ENCODE measurements at places on chromosomes 16 and 17.

- DNase-seq = no peak
These were observed 46.0 kb downstream of the CACNG1 start for GRCh38 chr17:67090341-67090740.

DNA sequence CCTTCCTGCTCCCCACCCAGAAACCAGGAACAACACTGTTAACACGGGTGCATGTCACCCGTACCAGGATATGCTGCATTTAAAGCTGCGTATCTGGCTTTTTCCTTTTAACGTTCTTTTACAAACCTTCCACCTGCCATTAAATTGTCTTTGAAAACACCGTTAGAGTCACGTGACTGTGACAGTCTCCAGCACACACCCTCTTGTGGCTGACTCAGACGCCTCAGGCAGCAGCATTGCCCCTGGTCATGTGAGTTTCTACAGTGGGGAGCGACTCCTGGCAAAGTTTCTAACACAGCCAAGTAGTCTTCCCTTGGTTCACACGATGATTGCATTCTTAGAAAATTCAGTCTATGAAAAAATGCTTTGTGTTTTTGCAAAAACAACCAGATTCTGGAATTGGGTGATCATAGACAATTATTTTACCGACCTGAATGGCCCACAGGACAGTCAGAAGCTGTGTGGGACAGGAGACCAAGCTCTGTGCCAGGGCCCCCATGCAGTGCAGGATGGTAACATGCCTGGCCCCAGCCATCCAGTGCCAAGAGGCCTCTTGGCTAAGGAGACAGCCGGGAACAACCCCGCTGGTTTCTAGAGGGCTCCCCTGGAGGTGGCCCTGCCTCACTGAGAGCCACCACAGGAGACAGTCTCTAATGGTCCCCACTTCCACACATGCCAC is 199.1 kb downstream of the KATNIP start:
- peak; percentile 78 for DNase-seq

DNA sequence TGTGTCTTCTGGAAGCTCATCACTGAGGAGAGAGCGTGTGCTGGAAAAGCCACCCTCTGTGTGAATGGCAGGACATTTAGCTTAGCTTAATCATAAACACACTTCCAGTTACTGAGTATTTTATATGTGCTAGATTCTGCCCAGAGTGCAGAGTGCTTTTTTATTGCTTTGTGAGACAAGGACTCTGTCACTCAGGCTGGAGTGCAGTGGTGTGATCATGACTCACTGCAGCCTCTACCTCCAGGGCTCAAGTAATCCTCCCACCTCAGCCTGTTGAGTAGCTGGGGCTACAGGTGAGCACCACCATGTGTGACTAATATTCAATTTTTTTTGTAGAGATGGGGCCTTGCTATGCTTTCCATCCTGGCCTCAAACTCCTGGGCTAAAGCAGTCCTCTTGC is 61.4 kb upstream of the IRX3 start:
- peak; percentile 42 for DNase-seq

GRCh38 chr17:2929881-2930533 is 133.4 kb downstream of the OR1D5 start:
- DNase-seq = peak; percentile 68

DNA sequence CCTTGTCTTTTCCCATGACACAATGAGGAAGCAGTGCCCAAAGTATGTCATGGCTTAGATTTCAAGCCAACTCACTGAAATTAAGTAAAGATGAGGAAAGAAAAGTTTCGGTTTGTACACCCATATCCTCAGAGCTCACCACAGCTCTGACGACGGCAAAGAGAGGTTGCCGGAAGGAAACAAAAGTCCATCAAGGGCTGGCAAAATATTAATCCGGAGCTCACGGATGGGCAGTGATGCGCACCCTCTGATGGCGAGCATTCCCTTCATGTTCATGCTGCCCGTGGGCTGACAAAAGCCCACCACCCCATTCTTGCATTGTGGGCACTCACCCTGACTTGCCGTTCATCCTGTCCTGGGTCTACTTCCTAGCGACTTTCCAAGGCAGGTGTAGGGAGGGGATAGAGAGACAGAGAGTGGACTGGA is 103.1 kb downstream of the SOX9 start:
- DNase-seq = no peak

GRCh38 chr16:52535076-52535475 is 11.9 kb downstream of the TOX3 start:
- no peak for DNase-seq

- DNase-seq = no peak
These were observed 9.9 kb downstream of the TAOK2 start for GRCh38 chr16:29983420-29984136.

GRCh38 chr16:23145608-23146007 is 3.6 kb downstream of the USP31 start:
- DNase-seq = no peak

DNA sequence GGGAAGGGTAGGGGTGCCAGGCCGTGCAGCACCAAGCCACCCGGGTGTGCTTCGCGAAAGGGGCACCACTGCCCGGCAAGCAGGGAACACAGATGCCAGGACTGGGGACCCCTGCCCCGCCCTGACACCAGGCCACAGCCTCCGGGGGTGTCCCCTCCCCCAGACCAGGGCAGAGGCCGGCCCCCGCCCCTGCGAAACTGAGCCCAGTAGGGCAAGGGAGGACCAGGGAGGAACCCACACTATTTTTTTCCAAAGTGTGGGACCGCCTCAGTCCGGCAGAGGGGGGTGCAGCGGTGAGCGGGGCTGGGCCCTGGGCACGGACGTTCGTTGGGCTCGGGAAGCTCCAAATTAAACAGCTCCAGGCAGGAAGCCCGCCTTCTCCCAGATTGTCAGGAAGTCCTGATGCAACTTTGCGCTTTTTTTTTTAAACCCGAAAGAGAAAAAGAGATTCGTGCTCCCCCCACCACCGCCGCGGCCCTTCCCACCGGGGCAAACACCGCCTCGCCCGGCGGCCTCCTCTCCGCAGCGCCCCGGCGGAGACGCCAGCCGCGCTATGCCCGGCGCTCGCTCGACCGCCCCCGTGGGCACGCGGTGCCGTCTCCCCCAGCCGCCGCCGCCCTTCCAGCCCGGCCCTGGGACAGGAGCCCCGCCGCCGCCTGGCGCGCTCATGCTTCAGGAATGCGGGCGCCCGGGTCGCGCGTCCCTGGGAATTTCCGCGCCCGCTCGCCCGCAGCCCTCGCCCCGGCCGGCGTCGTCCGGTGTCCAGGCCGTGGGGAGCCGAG is 755 bp downstream of the PIEZO1 start:
- peak; percentile 84 for DNase-seq

DNA sequence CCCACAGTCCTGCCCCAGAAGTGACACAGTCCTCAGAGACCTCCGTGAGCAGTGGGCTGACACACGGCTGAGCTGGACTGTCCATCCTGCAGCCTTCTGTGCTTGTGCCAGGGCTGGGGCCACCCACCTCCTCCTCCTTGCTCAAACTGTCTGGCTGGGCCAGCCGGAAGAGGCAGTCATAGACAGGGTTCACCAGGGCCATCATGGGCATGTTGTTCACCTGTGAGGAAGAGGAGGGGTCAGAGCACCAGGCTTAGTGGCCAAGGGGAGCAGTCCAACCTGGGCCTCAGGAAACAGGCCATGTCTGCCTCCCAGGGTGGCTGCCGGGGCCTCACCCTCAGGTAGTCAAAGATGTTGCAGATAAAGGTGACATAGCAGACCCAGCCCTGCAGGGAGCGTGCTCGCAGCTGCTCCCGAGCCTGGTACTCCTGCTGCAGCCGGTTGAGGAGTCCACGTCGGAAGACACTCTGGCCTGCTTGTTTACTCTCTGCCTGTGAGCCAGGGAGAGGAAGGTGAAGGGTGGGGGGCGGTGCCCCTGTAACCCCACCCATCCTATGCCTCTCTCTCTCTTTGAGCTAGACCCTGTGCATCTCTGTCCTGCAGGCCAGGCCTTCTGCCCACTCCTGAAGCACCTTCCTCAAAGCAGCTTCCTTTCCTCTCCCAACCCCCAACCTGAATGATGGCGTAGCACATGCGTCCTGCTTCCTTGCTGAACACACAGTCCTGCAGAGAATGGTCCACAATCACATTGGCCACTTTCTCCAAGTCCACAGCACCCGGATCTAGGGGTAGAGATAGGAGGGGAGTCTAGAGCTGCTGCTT is 3.4 kb downstream of the MIF4GD start:
- peak; percentile 58 for DNase-seq

- DNase-seq = no peak
These were observed 456.2 kb downstream of the XYLT1 start for GRCh38 chr16:17014484-17015121.

- DNase-seq = no peak
These were observed 59.4 kb downstream of the CMC2 start for GRCh38 chr16:80947239-80947638.

GRCh38 chr16:55499951-55500529 is 8.8 kb upstream of the LPCAT2 start:
- DNase-seq = no peak

DNA sequence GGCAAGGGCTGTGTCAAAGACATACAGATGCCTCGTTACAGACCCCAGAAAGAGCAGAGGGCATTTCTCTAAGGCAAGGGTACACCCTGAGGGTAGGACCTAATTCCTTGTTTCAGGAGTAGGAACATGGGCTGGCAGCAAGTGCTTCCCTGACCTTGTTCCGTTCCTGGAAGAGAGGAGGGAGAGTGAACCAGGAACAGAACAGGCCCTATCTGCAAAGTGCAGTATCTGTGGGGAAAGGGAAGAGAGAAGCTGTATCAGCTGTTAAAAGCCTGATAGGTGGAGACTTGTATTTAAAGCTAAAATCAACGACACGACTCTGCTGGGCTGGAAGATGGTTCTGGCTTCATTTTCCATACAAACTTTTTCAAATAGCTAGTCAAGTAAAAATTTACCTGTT is 26.1 kb upstream of the FASN start:
- no peak for DNase-seq

Data from small intestine (tissue), 16 donors.